ENCODE measurements at places on chromosomes 6 and 20.

DNA sequence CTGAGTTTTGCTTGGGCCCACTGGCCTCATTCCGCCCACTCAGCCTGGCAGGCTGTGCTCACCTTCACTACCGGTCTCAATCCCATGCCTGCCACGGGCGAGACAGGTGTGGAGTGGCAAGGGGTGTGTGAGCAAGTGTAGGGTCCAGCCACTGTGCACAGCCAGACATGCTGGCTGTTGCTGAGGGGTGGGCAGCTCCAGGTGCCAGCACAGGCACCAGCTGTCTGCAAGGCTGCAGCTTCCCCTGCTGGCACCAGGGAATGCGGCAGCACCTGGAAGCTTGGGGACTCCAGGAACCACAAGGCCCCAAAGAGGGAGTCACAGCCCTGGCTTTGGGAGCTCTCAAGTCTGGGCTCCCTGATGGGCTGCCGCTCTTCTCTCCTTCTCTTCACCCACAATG, 372.7 kb downstream of the CBLN4 start:
- peak; percentile 78 for DNase-seq

GRCh38 chr20:61497029-61497627, 245.1 kb downstream of the CDH4 start:
- DNase-seq, result no peak

DNA sequence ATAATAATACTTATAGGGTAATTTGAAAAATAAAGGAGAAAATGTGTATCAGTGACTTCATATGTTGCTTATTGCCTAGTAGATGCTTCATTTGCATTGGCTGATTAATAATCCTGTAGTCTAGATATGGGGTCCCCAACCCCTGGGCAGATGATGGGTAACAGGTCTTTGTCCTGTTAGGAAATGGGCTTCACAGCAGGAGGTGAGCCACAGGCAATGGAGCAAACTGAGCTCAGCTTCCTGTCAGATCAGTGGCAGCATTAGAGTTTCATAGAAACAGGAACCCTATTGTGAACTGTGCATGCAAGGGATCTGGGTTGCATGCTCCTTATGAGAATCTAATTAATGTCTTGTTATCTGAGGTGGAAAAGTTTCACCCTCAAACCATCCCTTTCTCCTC, 1049.5 kb upstream of the EPHA7 start:
- DNase-seq, result peak; percentile 48

DNA sequence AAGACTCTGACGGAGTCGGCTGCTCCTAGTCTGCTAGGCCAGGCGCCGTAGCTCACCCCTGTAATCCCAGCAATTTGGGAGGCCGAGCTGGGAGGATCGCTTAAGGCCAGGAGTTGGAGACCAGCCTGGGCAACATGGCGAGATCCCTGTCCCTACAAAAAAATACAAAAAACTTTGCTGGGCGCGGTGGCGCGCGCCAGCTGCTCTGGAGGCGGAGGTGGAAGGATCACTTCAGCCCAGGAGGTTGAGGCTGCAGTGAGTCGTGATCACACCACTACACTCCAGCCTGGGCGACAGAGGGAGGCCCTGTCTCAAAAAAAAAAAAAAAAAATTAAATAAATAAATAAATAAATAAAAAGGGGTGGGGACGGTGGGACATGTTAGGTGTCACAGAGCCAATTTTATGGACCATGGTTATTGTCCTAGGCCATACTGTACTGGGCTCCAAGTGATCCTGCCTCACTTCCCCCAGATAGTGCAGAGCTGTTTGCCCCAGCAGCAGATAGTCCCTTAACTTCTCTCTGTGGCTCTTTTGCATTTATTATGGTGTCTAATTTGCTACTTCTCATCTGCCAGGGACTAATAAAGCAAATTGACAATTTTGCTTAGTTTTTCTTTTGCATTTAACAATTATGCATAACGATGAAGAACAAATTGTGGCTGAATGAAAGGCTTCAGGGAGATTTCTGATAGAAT, 5.2 kb downstream of the PI16 start:
- no peak for DNase-seq

GRCh38 chr6:150395388-150396009, 26.7 kb downstream of the IYD start:
- peak; percentile 86 for DNase-seq

GRCh38 chr6:136788069-136788902, 4.0 kb downstream of the MAP3K5 start:
- no peak for DNase-seq

GRCh38 chr6:155449450-155450239, 6.0 kb downstream of the NOX3 start:
- no peak for DNase-seq

DNA sequence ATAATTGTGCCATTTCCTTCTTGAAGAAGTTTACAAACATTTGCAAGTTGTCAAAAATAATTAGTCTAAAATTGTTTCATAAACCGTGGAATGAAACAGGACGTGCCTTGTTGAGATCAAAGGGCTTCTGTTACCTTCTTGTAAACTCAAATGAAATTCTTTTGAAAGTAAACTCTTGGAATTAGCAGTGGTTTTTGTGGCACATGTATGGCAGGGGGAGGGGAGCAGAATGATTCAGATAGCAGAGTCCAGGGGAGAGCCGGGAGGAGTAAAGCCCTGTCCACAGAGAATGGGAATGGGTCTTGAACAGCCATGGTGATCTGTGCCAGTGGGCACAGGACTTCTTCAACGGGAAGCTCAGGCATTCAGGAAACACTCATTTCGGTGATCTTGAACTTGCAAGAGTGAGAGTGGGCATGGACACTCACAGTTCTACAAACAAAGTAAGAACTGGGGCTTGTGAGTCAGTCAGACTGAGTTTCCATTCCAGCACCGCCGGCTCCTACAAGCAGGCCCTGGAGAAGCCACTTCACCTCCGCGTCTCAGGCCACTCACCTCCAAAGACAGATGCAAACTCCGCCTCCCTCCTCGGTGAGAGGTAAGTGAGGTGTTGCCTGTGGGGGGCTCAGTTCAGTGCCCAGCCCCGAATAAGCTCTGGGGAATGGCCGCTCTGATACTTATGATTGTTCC, 143.1 kb downstream of the CDH26 start:
- no peak for DNase-seq

Measured in endodermal cell (in vitro differentiated cells).